ENCODE measurements at places on chromosomes 11 and 22.

DNA sequence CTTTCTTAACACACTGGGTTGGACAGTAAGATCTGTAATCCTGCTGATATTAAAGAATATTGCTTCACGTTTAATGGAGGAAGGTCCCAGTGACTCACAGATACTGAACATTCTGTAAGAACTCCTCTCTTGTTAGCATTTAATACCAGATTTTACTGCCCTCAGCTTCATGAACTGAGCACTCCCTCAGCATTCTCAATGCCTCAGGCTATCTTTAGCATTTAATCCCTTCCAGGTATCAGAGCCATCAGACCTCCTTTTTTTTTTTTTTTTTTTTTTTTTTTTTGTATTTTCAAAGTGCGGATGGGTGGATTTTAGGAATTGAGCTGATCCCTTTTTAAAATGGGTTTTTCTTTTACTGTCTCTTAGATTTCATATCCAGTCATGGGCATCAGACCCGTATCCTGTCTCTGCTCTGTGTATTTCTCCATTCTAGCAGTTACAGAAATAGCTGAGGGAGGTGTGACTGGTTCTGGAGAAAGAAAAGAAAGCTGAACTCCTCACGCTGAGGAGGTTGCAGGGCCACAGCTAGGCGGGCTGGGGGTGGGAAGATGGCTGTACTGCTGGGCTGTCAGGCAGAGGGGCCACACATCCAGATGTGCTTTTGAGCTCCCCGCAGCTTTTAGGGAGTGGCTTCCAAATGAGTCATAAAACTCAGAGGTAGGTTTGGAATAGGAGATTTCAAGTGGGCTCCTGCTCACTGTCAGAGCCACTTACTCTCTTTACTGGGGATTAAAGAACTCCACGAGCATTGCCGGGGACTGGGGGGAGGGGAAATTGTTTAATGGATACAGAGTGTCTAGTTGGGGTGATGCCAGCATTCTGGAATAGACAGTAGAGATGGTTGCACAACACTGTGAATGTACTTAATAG is 97.0 kb downstream of the SYT9 start:
- no peak for DNase-seq

- no peak for DNase-seq
Observed at GRCh38 chr22:18109410-18110193, 1.0 kb upstream of the TUBA8 start.

- no peak for DNase-seq
Observed at GRCh38 chr22:46019351-46019750, 42.4 kb upstream of the WNT7B start.

DNA sequence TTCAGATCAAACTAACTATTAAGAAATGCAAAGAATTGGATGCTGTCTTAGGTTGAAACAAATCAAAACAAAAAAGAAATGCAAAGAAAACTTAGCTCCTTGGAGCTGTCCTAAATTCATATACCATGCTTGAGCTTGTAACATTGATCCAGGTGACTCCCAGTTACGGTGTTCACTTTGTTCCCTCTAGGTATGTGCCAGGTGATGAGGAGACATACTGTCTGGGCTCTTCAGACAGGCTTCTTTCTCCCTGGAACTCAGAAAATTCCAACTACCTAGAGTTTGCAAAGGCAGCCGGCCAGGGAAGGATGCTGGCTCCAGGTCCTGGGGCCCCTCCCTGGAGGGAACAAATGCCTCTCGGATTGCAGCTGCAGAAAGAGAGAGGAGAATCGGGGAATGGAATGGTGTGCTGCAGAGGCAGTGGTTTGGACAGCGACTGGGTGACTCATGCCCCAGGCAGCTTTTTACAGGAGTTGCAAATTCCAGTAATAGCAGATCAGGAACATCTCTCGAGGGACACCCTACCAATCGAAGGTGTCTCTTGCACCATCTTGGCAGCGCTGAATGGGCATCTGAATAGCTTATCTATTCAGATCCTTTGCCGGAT is 12.3 kb upstream of the ASPHD2 start:
- DNase-seq: no peak

GRCh38 chr22:37178350-37179125 is 9.5 kb downstream of the C1QTNF6 start:
- DNase-seq: no peak

DNA sequence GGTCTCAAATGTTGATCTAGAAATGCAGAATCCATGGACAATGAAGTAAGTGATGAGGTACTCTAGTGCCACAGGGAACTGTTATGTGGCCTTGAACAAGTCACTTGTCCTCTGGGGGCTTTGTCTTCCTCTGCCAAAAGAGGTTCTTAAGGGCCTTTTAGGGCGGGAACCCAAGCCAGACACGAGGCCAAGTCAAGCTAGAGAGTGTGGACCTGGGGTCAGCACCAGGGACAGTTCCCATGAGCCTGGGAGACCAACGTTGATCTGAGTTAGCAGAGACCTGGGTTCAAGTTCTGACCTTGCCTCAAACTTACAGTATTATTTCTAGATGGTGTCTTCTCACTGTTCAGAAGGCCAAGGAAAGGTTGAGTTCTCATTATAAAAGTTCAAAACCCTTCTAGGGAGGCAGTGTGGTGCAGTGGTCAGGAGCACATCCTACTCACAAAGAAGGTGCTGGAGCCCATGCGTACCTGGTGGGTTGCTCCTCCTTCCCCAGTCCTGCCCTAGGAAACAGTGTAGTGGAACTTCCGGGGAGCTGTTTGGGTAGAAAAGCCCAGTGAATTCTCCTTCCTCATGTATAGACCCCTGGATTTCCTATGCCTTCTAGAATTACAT is 121.5 kb downstream of the CHST1 start:
- DNase-seq: no peak

- DNase-seq: no peak
Observed at GRCh38 chr22:38124236-38124974, 13.9 kb upstream of the BAIAP2L2 start.

- no peak for DNase-seq
Observed at GRCh38 chr11:108568195-108568858, 25.2 kb downstream of the EXPH5 start.

DNA sequence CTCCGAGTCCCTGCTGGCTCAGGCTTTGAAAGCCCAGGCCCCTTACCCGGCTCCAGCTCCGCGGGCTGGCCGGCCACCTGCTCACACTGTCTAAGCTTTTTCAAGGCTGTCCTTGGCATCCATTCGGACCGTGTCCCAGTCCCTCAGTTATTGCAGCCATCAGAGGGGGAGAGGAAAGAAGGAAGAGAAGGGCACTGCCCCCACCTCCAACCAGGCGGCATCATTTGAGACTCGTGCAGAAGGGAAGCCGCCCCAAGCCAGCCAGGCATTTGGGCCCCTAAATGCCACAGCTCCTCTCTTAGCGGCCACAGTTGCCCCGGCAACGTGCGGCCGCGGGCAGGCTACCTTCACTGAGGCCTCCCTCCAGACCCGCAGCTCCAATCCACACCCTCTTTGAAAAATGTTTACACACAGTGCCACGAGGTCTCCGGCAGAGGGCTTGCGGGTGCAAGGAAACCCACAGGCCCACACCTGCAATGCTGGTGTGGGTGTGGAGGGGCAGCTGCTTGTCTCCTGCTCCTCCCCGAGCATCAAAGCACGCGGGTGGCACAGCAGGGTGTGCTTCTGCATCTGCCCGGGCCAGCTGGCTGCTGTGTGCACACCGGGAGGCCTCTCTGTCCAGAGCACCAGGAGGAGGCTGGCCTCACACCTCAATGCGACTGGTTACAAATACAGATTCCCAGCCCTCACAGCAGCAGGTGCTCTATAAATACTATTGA is 124.4 kb downstream of the CTTN start:
- peak; percentile 70 for DNase-seq

GRCh38 chr11:102799681-102800340 is 1.9 kb upstream of the MMP1 start:
- DNase-seq: no peak

DNA sequence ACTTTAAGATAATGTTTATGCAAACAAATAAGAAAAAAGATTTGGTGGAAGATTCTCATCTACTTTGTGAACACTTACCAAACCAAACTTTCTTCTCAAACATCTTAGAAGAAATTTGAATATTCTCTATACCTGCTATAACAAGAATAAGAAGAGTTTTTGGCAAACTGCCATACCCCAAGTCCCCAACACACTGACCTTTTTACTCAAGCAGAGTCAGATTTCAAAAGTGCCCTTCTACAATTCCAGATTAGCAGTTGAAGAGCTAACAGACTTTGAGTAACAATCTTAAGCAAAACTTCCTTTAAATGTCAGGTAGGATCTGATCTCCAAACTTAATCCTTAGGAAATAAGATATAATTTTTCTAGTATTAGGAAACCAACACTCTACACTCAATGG is 33.9 kb downstream of the TSG101 start:
- no peak for DNase-seq

GRCh38 chr22:49672014-49672516 is 155.6 kb downstream of the BRD1 start:
- DNase-seq: no peak

DNA sequence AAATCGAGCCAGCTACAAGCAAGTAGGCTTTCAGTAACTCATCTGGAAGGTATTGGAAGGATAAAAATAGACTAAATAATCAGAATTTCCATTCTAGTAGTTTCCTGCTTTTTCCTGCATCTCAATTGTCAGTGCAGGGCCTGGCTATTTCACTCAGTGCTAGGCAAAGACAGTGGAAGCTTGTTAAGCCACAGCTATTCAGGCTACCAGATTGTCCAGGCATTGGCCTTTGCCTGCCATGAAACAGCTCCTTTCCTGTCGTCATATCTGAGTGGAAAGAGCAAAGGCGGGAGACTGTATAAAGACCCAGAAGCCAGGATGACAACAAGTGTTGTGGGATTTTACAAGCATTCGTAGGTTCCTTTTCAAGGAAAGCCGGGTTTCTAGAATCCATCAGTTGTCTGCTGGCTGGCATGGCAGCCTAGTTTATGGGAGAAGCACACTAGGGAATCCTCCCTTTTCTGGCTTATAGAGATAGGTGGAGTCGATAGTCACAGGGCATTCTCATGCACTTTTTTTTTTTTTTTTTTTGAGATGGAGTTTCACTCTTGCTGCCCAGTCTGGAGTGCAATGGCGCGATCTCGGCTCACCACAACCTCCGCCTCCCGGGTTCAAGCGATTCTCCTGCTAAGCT is 2.0 kb upstream of the TNRC6B start:
- no peak for DNase-seq

DNA sequence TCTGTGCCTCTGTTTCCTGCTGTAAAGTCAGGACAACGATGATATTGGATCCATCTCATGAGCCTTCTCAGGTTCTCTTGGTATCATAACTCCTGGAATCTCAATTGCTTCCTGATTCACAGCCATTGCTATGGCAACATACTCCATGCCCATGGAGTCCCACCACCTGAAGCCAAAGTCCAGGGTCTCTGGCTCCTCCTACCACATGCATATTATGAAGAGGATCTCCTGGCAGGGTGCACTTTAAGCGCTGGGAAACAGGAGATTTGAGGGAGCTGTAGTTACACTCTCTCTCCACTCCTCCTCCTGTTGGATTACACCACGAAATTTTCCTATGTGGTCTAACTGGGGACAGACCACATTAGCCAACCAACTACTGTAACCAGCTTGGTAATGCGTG is 130.9 kb upstream of the SEZ6L start:
- DNase-seq: no peak

DNA sequence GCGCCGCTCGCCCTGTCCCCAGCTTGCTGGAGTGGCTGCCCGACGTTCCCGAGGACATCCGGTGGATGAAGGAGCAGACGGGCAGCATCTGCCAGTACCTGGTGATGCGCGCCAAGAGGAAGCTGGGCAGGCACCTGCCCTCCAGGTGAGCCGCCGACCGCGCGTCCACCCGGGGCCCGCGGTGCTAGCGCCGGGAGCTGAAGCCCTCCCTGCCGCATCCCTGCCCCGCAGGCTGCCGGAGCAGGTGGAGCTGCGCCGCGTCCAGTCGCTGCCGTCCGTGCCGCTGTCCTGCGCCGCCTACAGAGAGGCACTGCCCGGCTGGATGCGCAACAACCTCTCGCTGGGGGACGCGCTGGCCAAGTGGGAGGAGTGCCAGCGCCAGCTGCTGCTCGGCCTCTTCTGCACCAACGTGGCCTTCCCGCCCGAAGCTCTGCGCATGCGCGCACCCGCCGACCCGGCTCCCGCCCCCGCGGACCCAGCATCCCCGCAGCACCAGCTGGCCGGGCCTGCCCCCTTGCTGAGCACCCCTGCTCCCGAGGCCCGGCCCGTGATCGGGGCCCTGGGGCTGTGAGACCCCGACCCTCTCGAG is 3.3 kb upstream of the CRACR2B start:
- peak; percentile 29 for DNase-seq

- no peak for DNase-seq
Observed at GRCh38 chr22:37053310-37054055, 1.9 kb downstream of the KCTD17 start.

GRCh38 chr11:10990637-10991193 is 132.9 kb upstream of the ZBED5 start:
- no peak for DNase-seq

DNA sequence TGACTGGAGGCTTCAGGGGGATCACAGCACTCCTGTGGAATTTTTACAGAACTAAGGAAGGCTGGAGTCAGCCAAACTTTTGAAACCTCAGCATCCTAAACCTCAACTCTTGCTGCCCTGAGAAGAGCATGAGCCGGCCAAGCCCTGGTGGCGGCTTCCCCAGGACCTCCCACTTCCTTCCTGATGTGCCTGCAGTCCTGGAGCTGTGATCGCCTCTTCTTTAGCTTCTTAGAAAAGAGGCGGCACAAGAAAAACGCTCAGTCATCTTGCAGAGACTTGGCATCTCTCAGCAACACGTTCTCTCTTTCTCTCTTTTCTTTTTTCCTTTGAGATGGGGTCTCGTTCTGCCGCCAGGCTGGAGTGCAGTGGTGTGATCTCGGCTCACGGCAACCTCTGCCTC is 40.4 kb upstream of the AMPD3 start:
- no peak for DNase-seq

- DNase-seq: no peak
Observed at GRCh38 chr22:24401931-24402367, 25.4 kb upstream of the ADORA2A start.

DNA sequence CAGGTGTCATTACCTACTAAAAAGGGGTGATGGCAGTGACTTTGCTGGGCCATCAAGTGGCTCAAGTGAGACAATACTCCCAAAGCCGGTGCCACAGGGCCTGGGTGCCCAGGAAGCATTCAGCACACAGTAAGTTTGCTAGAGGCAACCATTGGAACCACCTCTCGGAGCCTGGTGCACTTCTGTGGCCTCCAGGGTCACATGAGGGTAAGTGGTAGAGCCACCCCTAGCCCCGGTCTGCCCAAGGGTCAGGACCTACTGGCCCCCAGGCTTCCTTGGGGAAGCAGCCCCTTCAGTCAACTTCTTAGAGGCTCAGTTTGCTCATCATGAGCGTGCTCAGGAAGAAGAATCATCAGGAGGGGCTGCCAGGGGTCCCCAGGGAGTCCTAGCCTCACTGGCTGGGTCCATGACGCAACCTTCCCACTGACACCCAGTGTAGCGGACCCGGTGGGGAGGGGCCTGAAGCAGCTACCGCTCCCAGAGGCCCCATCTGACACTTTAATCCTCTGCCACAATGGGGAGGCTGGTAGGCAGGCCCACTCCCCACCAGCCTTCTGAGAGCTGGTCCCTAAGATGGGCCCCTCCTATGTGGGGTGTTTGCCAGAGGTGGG is 17.5 kb upstream of the RASL10A start:
- no peak for DNase-seq

DNA sequence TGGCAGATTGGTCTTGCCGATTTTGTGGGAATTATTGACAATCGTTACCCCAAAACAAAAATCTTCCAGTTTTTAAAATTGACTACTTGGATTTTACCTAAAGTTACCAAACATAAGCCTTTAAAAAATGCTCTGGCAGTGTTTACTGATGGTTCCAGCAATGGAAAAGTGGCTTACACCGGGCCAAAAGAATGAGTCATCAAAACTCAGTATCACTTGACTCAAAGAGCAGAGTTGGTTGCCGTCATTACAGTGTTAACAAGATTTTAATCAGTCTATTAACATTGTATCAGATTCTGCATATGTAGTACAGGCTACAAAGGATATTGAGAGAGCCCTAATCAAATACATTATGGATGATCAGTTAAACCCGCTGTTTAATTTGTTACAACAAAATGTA is 37.2 kb downstream of the IGLL1 start:
- no peak for DNase-seq

Data from NCI-H748 treated with DMSO at 0.1 percent for 48 hours (cell line).